ENCODE measurements at places on chromosomes 7 and 10.

GRCh38 chr7:55065079-55065478, 46.3 kb downstream of the EGFR start:
- no peak for DNase-seq

- no peak for DNase-seq
Measured at GRCh38 chr7:118502235-118502634, 277.7 kb downstream of the ANKRD7 start.

DNA sequence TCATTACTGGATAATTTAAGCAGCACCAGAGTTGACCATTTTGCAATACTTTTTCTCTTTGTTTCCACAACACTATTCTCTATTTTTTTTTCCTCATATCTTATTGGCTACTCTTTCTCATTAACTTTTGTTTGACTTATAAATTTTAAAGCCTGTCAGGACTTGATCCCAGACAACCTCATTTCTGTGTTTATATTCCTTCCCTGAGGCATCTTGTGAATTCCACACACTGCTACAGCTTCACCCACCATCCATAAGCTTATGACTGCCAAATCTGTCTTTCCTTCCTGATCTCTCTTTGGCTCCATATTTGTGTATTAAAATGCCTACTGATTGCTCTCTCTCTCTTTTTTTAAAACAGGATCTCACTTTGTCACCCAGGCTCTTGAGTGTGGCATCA, 124.6 kb upstream of the MBL2 start:
- DNase-seq = no peak

- DNase-seq = no peak
Measured at GRCh38 chr7:112784603-112785002, 5.6 kb downstream of the TMEM168 start.

DNA sequence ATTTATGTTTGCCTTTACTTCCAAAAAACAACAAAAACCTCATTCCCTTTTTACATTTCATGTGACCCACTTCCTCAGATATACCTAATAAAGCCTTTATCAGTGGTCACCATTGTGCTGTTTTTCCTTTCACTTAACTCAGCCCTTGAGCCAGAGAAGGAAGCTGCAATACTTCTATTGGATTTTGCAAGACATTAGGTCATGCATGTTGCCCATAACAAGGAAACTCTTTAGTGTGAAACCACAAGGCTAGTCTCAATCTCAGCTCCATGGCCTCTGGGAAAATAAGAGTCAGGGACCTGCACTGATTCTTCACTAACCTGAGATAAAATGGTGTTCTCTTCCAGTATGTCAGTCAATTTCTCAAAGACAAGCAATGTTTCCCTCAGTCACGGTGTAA, 27.8 kb downstream of the STEAP4 start:
- no peak for DNase-seq

Measured in DMS79 treated with DMSO at 0.1 percent for 48 hours (cell line).